SHP77 treated with DMSO at 0.1 percent for 48 hours (cell line): ENCODE measurements at places on chromosomes 2 and 18.

GRCh38 chr2:1593371-1594122 lies 150.8 kb downstream of the PXDN start:
- peak; percentile 84 for DNase-seq

- no peak for DNase-seq
These were observed 242.1 kb downstream of the DYSF start for GRCh38 chr2:71695235-71696120.

GRCh38 chr18:45227001-45227742 lies 388.1 kb upstream of the SLC14A2 start:
- no peak for DNase-seq

DNA sequence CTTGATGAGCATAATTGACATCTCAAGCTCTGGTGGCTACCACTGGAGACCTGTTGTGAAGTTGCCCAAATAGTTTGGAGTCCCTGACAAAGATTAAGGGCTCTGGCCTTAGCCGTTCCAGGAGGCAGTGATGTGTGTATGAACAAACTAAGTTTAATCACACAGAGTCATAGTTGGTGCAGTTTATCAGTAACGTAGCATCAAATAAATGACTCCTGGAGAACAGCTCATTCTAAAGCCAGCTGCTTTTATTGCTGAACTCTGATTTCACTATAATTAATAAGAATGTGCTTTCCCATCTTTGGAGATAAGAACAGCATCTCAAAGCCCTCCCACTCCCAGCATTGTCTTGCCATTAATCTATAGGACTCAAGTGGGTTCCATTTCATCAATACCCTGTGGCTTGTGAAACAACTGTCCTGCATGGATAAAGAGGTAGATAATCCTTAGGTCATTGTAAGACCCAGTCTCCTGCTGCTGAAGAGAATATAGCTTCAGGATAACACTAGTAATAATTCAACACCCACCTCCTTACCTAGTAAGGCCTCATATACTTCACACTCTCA lies 211.4 kb upstream of the THUMPD2 start:
- DNase-seq = no peak

- no peak for DNase-seq
These were observed 11.4 kb upstream of the APCDD1 start for GRCh38 chr18:10443001-10443400.
